ENCODE measurements at places on chromosomes 13 and 19.

DNA sequence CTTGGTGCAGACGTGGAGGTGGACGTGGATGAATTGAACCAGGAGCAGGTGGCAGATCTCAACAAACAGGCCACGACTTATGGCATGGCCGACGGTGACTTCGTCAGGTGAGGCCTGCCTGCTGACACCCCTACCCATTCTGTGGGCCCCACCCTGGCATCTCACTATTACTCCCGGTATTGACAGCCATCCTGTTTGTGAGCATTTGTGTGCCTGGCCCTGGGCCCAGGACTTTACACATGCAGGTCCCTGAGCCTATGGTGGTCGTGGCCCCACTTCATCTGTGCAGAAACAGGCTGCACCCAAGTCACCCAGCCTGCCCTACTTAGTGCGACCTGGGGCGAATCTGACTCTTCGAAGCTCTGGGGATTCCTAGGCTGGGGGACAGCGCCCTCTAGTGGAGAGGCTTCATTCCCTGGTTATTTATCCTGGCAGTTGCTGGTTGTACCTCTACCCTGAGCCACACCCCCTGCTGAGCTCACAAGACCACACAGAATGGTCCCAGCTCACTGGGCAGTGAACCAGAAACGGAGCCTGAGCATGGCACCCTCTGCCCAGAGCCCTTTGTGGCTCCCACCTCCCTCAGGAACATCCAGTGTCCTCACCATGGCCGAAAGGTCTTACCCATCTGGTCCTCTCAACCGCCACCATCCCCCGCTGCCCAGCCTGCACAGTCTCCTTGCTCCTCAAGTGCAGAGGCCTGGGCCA lies 16.9 kb downstream of the ZNF296 start:
- peaks cover 4% of the 10 kb centered on the region for H3K4me1 ChIP-seq
- H3K27ac ChIP-seq, result no peak overlapping the region
- DNase-seq, result no peak
- no peaks in the 10 kb centered on the region for H3K27me3 ChIP-seq

DNA sequence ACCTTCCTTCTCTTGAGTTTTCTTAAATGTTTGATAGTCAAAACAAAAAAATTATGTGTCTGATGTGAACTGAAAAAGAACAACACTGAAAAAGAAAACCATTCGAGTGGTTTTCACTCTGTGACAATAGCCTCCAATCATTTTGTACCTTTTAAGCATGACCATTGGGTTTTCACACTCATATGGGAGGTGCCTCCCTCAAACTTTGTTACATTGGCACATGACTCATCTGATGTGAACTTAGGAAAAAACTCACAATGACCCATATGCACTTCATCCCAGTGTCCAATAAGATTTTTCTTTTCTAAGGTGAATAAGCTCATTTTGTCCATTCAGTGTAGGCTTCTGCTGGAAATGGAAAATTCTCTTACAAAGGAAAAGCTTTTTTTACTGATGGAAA lies 66.6 kb upstream of the XPO4 start:
- H3K4me1 ChIP-seq, result peaks cover 12% of the 10 kb centered on the region
- H3K4me3 ChIP-seq, result no peak overlapping the region
- DNase-seq, result no peak
- peak overlapping the region; percentile 47 for H3K27ac ChIP-seq
- no peaks in the 10 kb centered on the region for H3K27me3 ChIP-seq

- H3K27ac ChIP-seq, result no peak overlapping the region
- peaks cover 21% of the 10 kb centered on the region for H3K4me1 ChIP-seq
- no peak overlapping the region for H3K4me3 ChIP-seq
- peaks cover 2% of the 10 kb centered on the region for H3K36me3 ChIP-seq
- H3K27me3 ChIP-seq, result peaks cover 2% of the 10 kb centered on the region
- DNase-seq, result no peak
Measured at GRCh38 chr13:98664924-98665637, 87.4 kb downstream of the SLC15A1 start.

GRCh38 chr13:109673477-109673876 lies 112.9 kb downstream of the IRS2 start:
- no peak for DNase-seq
- H3K4me1 ChIP-seq, result peaks cover 16% of the 10 kb centered on the region
- no peaks in the 10 kb centered on the region for H3K27me3 ChIP-seq
- no peak overlapping the region for H3K4me3 ChIP-seq
- H3K36me3 ChIP-seq, result no peaks in the 10 kb centered on the region

GRCh38 chr13:26881154-26881553 lies 120.6 kb upstream of the GPR12 start:
- H3K4me3 ChIP-seq, result peak overlapping the region; percentile 43
- H3K4me1 ChIP-seq, result peaks cover 10% of the 10 kb centered on the region
- H3K36me3 ChIP-seq, result peaks cover 1% of the 10 kb centered on the region

GRCh38 chr13:98349731-98350305 lies 172.7 kb upstream of the RNF113B start:
- no peaks in the 10 kb centered on the region for H3K27me3 ChIP-seq
- peak overlapping the region; percentile 22 for H3K27ac ChIP-seq
- no peak overlapping the region for H3K4me3 ChIP-seq
- peaks cover 31% of the 10 kb centered on the region for H3K4me1 ChIP-seq

DNA sequence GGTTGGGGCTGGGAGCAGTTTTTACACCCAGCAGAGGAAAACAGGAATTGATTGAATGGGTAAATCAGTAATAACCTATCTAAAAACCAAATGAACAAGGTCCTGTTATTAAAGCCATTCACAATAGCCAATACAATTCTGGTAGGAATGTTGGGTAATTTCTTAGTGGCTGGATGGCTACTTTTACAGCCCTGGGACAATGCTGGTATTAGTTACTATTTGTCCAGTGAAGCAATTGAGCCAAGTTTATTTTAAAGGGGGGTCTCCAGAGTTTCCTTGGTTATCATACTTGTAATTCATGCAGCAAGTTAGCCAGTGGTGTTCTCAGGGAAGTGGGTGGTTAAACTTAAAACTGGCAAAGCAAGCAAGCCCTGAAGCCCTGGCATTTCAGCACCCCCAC lies 92.3 kb upstream of the STARD13 start:
- DNase-seq, result no peak
- no peak overlapping the region for H3K4me3 ChIP-seq
- no peak overlapping the region for H3K27ac ChIP-seq
- H3K36me3 ChIP-seq, result no peaks in the 10 kb centered on the region

GRCh38 chr13:41216160-41216559 lies 21.8 kb upstream of the KBTBD7 start:
- DNase-seq, result no peak
- peaks cover 6% of the 10 kb centered on the region for H3K36me3 ChIP-seq
- H3K4me3 ChIP-seq, result no peak overlapping the region
- no peaks in the 10 kb centered on the region for H3K27me3 ChIP-seq

GRCh38 chr19:35534803-35535480 lies 1.7 kb downstream of the GAPDHS start:
- H3K27ac ChIP-seq, result no peak overlapping the region
- H3K36me3 ChIP-seq, result no peaks in the 10 kb centered on the region
- peaks cover 1% of the 10 kb centered on the region for H3K27me3 ChIP-seq
- no peak for DNase-seq
- no peak overlapping the region for H3K4me3 ChIP-seq
- no peaks in the 10 kb centered on the region for H3K4me1 ChIP-seq

DNA sequence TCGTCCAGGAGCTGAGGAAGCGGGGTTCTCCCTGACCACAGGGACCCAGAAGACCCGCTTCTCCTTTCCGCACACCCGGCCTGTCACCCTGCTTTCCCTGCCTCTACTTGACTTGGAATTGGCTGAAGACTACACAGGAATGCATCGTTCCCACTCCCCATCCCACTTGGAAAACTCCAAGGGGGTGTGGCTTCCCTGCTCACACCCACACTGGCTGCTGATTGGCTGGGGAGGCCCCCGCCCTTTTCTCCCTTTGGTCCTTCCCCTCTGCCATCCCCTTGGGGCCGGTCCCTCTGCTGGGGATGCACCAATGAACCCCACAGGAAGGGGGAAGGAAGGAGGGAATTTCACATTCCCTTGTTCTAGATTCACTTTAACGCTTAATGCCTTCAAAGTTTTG lies 18.9 kb downstream of the VASP start:
- H3K4me3 ChIP-seq, result no peak overlapping the region
- H3K27ac ChIP-seq, result peak overlapping the region; percentile 22
- H3K27me3 ChIP-seq, result no peaks in the 10 kb centered on the region
- peaks cover 32% of the 10 kb centered on the region for H3K36me3 ChIP-seq
- DNase-seq, result no peak
- H3K4me1 ChIP-seq, result peaks cover 9% of the 10 kb centered on the region

DNA sequence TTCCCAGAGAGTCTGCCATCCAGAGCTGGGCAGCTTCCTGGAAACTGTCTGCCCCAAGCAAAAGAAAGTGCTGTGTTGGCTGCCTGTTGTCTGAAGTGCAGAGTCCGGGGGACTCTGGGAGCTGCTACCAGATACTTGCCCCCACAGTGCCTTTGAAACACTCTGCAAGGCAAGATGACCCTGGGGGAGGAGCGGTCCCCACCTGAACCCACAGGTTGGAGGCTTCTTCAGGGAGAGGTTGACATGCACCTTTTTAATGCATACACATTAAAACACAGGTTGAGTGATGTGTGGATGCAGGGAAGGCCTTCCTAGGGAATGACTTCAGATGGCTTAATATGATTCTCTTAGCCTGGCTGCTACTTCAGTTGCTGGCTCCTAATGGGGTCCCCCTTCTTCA lies 479.5 kb downstream of the ZNF536 start:
- no peak overlapping the region for H3K27ac ChIP-seq
- no peaks in the 10 kb centered on the region for H3K36me3 ChIP-seq
- H3K27me3 ChIP-seq, result no peaks in the 10 kb centered on the region
- no peaks in the 10 kb centered on the region for H3K4me1 ChIP-seq

GRCh38 chr13:91185294-91185863 lies 162.1 kb upstream of the MIR17HG start:
- H3K36me3 ChIP-seq, result no peaks in the 10 kb centered on the region
- DNase-seq, result no peak
- no peak overlapping the region for H3K27ac ChIP-seq
- H3K4me3 ChIP-seq, result no peak overlapping the region
- H3K27me3 ChIP-seq, result no peaks in the 10 kb centered on the region

DNA sequence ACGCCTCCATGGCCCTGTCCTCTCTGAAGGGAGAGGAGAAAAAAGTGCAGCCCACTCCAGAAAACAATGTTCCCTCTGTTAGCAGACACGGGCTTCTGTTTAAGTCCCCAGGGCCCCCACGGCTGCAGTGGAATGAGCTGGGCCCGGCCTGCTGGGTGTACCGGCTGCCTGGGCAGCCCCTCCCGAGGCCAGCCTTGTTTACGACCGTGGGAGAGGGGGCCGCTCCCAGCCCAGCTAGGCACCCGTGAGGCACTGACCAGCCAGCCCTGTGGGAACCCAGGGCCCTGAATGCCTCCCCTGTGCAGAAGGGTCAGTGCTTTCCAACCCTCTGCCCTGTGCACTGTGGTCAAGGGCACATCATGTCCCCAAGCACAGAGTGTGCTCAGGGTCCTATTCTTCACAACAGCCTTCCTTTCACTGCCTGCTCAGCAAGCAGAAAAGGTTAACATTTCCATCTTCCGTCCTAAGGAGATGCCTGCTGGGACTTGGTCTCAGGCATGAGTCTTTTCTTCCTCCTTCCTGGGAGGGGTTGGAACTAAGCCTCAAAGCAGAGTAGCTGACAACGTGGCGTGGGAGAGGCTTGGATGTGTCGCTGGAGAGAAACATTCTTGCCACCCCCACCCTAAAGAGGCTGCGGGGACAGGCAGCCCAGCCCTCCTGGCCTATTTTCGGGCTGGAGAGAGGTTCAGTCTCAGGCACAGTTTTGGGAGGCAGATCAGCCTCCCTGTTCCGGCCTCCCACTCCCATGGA lies 90.1 kb downstream of the RGCC start:
- H3K4me3 ChIP-seq, result no peak overlapping the region
- H3K4me1 ChIP-seq, result peaks cover 14% of the 10 kb centered on the region
- no peaks in the 10 kb centered on the region for H3K36me3 ChIP-seq
- H3K27me3 ChIP-seq, result no peaks in the 10 kb centered on the region

DNA sequence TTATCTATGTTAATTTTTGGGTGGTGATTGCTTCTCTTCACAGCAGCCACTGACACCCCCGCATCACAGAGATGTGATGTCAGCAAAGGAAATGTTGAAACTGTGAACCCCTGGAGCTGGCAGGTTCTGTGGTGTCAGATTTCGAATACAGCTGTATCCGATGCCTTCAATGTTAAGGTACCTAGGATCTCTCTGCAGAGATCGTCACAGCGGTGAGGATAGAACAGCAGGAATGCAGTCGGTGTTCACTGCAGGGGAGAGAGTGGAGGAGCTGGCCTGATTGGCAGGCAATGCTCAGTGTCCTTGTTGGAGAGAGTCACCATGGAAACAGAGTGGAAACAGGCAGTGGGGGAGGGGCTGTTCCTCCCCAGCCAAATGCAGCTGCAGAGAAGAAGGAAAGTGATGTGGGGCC lies 79.5 kb upstream of the ZNF835 start:
- H3K27ac ChIP-seq, result no peak overlapping the region
- no peaks in the 10 kb centered on the region for H3K36me3 ChIP-seq
- DNase-seq, result no peak
- no peak overlapping the region for H3K4me3 ChIP-seq
- H3K4me1 ChIP-seq, result no peaks in the 10 kb centered on the region

GRCh38 chr13:65913173-65913572 lies 1317.0 kb downstream of the PCDH9 start:
- peaks cover 65% of the 10 kb centered on the region for H3K4me1 ChIP-seq
- DNase-seq, result no peak
- H3K4me3 ChIP-seq, result no peak overlapping the region

DNA sequence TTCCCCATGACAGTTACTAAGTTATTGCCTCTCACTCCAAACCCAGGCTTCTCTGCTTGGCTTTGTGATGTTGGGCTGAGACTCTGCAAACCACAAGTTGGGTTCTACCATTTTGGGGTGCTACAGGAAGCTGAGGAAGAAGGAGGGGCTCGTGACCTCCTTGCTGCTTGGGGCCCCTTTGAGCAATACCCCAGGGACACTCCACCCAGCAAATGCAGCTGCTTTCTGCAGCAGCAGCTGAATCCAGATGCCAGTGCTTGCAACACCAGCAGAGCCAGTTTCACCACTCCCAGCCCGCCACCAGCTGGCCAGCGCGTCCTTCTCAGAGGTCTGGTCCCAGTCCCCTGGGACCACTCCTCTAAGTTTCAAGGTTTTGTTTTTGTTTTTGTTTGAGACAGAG lies 22.0 kb upstream of the UBAC2 start:
- no peak overlapping the region for H3K4me3 ChIP-seq
- peaks cover 5% of the 10 kb centered on the region for H3K4me1 ChIP-seq
- no peak for DNase-seq
- H3K27ac ChIP-seq, result no peak overlapping the region

- no peak overlapping the region for H3K4me3 ChIP-seq
- H3K27me3 ChIP-seq, result peaks cover 1% of the 10 kb centered on the region
- H3K4me1 ChIP-seq, result peaks cover 5% of the 10 kb centered on the region
- no peaks in the 10 kb centered on the region for H3K36me3 ChIP-seq
- DNase-seq, result no peak
Measured at GRCh38 chr13:88948501-88948900, 1277.3 kb downstream of the SLITRK5 start.
